ENCODE measurements at places on chromosomes 4 and X.

GRCh38 chr4:140704392-140704960 lies 51.7 kb downstream of the TBC1D9 start:
- no peak for DNase-seq
- peaks cover 20% of the 10 kb centered on the region for H3K4me1 ChIP-seq
- H3K27me3 ChIP-seq: no peaks in the 10 kb centered on the region
- no peak overlapping the region for H3K4me3 ChIP-seq
- no peak overlapping the region for H3K27ac ChIP-seq

DNA sequence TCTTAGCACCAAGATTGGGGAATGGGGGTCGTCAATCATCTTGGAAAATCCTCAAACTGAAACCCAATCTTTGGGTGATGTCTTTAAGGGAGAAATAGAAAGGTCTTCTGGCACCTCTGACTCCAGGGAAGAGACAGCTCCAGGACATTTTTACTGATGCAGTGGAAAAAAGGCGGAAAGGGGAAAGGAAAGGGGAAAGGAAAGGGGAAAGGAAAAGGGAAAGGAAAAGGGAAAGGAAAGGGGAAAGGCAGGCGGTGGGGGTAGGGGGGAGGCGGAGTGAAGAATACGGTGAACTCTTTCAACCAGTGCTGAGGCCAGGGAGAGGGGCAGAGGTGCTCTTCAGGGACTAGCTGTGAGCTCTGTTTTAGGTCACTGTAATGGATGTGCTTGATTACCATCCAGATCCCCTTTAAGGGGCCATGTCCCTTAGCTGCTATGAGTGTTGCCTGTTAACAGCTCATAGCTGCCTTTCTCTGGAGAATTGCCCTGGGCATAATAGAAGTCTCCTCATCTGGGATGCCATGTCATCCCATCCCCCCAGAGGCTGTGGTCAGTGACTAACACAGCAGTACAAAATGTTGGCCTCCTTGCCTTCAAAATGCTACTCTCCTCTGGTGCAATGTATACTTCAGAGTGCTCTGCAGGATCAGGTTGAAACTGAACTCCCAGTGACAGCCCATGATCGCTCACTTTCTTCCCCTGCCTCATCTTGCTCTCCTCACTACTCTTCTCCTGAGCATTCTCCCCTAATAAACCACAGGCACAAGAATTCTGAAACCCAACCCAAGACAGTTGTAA lies 92.4 kb upstream of the AP1S2 start:
- H3K27ac ChIP-seq: no peak overlapping the region
- no peaks in the 10 kb centered on the region for H3K4me1 ChIP-seq
- H3K36me3 ChIP-seq: no peaks in the 10 kb centered on the region
- H3K27me3 ChIP-seq: no peaks in the 10 kb centered on the region

- H3K4me1 ChIP-seq: no peaks in the 10 kb centered on the region
- no peak for DNase-seq
- H3K4me3 ChIP-seq: no peak overlapping the region
- no peaks in the 10 kb centered on the region for H3K27me3 ChIP-seq
- H3K27ac ChIP-seq: no peak overlapping the region
These were observed 192.8 kb downstream of the SLC7A11 start for GRCh38 chr4:138049355-138049754.

DNA sequence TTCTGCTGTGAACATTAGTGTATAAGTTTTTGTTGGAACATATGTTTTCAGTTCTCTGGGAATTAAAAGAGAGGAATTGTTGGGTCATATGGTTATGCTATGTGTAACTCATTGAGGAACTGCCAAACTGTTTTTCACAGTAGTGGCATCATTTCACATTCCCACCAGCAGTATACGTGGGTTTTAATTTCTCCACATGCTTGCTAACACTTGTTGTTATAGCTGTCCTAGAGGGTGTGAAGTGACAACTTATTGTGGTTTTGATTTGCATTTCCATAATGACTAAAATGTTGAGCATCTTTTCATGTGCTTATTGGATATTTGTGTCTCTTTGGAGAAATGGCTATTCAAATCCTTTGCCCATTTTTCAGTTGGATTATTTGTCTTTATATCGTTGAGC lies 13.7 kb downstream of the APELA start:
- no peak for DNase-seq
- H3K27ac ChIP-seq: no peak overlapping the region
- H3K4me1 ChIP-seq: no peaks in the 10 kb centered on the region
- no peaks in the 10 kb centered on the region for H3K27me3 ChIP-seq
- no peaks in the 10 kb centered on the region for H3K36me3 ChIP-seq

- no peak overlapping the region for H3K27ac ChIP-seq
- no peak for DNase-seq
- H3K4me1 ChIP-seq: no peaks in the 10 kb centered on the region
- H3K4me3 ChIP-seq: no peak overlapping the region
These were observed 25.8 kb downstream of the TEC start for GRCh38 chr4:48243887-48244286.

DNA sequence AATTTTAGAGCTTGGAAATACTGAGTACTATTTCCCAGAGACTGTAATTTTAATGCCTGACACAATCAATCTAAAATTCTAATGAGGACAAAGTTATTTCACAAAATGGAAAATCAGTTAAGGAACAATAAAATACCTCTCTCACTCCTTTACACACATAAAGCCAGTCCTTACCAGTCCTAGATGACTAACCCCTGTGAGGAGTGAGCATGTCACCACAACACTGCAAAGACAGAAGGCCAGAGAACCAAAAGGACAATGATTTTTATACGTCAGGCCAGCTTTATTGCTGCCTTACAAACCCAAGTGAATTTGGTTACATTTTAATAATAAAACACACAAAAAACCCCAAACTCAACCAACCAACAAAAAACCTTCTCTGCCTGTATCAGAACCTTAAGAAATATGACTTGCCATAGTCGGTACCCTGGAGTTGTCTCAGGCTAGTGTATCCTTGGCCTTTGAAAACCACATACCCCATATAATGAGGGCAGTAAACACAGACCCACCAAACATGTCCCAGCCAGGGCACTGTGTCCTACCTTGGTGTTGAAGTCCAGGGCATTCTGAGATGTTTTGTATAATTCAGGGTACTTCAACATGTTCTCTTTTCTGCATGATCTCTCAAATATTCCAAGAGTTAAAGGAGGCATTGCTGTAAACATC lies 57.6 kb downstream of the SHISA3 start:
- H3K4me3 ChIP-seq: no peak overlapping the region
- DNase-seq: no peak
- H3K4me1 ChIP-seq: no peaks in the 10 kb centered on the region
- H3K27ac ChIP-seq: no peak overlapping the region
- no peaks in the 10 kb centered on the region for H3K36me3 ChIP-seq
- H3K27me3 ChIP-seq: no peaks in the 10 kb centered on the region

GRCh38 chr4:8383451-8384160 lies 56.9 kb downstream of the ACOX3 start:
- H3K36me3 ChIP-seq: no peaks in the 10 kb centered on the region
- peaks cover 15% of the 10 kb centered on the region for H3K4me1 ChIP-seq
- no peak overlapping the region for H3K4me3 ChIP-seq
- H3K27me3 ChIP-seq: no peaks in the 10 kb centered on the region
- H3K27ac ChIP-seq: no peak overlapping the region

DNA sequence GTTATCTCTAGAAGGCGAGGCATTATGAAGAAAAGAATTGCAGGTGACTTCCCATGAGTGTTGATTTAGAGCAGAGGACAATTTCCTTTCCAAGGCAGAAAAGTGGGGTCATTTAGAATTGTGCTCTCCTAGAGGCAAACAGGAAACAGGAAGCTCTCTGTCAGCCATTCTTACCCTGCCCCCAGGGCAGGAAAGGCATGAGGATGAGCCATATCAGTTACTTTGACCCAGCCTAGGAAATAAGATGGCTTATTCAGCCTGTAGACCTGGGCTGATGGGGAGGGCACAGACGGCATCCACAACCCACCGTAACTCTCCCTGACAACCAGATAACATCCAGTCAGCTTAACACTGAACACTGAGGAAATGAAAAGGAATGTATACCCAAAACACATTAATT lies 88.8 kb upstream of the KDR start:
- no peak overlapping the region for H3K4me3 ChIP-seq
- H3K36me3 ChIP-seq: no peaks in the 10 kb centered on the region
- no peak overlapping the region for H3K27ac ChIP-seq
- no peaks in the 10 kb centered on the region for H3K27me3 ChIP-seq
- no peak for DNase-seq
- H3K4me1 ChIP-seq: no peaks in the 10 kb centered on the region

DNA sequence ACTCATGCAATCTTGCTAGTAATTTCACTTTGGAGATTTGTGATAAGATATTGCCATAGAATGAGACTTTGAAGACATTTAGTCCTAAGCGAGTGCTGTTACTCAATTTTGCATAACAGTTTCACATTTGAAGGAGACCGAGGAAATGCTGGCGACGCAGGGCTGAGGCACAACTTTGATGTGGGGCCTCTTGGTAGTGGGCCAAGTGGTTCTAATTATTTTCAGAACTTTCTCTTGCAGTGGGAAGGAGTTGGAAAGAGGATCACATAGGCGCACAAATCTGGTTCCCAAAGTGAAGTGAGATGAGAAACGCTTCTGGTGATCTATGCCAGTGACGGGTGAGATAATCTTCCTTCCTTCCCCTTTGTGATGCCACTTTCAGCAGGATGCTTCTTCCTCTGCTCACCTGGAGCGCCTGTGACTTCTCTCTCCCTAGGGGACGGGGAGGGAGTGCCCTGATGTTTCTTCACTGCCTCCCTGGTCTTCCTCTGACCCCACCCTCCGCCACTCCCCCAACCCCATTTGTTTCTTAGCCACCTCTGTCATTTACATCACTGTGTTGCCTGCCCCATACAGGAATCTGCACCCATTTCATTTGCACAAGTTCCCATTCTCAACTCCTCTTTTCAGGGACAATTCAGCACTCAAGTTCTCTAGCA lies 138.9 kb upstream of the MID1 start:
- no peak for DNase-seq
- no peaks in the 10 kb centered on the region for H3K27me3 ChIP-seq
- no peak overlapping the region for H3K4me3 ChIP-seq

- no peak overlapping the region for H3K27ac ChIP-seq
- no peaks in the 10 kb centered on the region for H3K27me3 ChIP-seq
- H3K4me1 ChIP-seq: no peaks in the 10 kb centered on the region
- H3K4me3 ChIP-seq: no peak overlapping the region
These were observed 1060.6 kb downstream of the STIM2 start for GRCh38 chr4:27921231-27921630.

GRCh38 chr4:61425315-61425714 lies 225.2 kb downstream of the ADGRL3 start:
- DNase-seq: no peak
- no peak overlapping the region for H3K27ac ChIP-seq
- H3K4me1 ChIP-seq: no peaks in the 10 kb centered on the region
- no peaks in the 10 kb centered on the region for H3K27me3 ChIP-seq

- H3K4me3 ChIP-seq: no peak overlapping the region
- no peaks in the 10 kb centered on the region for H3K4me1 ChIP-seq
- no peak overlapping the region for H3K27ac ChIP-seq
- DNase-seq: no peak
These were observed 40.8 kb downstream of the DLG3 start for GRCh38 chrX:70485466-70485865.

- H3K4me1 ChIP-seq: peaks cover 2% of the 10 kb centered on the region
- H3K36me3 ChIP-seq: no peaks in the 10 kb centered on the region
- H3K27me3 ChIP-seq: no peaks in the 10 kb centered on the region
These were observed 3.4 kb downstream of the OGT start for GRCh38 chrX:71536285-71536684.

DNA sequence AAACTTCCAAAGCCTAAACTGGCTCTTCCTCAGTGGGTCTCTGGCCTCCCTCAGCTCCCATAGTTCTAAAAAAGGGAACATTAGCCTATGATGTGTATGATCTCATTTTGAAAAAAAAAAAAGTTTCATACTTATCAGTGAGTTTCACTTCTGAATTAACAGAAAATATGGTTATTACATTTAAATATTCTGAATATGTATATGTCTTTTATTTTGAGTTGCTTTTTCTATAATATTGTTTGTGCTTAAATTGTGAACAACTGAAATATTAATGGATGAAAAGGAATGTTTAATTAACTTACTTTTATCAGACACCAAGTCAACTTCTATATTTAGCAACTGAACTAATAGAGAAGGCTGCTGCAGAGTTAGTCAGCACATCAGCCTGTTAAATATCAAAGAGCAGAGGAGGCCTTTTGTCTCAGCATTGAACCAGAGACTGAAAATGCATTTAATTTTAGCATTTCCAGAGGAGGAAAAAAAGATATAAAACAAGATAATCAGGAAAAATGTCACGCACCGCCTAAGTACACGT lies 20.4 kb upstream of the FHL1 start:
- DNase-seq: no peak
- H3K36me3 ChIP-seq: no peaks in the 10 kb centered on the region
- no peak overlapping the region for H3K4me3 ChIP-seq

DNA sequence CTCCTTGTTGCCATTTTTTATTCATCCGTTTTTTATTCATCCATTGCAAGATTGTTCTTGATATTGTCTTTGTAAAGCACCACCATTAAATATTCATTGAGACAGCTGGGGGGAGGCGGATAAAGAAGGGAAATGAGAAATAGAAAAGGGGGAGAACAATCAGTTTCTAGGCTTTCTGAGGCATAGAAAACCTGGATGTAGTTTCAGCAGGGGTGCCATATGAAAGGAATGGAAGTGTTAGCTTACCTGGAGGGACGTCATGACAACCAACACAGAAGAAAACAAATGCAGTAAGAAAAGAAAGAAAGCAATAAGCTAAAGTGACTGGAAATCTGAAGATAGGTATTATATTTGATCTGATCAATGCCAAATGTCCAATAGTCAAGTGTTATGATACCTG lies 276.1 kb downstream of the GASK1B start:
- no peak overlapping the region for H3K27ac ChIP-seq
- DNase-seq: no peak
- no peak overlapping the region for H3K4me3 ChIP-seq
- H3K27me3 ChIP-seq: no peaks in the 10 kb centered on the region

DNA sequence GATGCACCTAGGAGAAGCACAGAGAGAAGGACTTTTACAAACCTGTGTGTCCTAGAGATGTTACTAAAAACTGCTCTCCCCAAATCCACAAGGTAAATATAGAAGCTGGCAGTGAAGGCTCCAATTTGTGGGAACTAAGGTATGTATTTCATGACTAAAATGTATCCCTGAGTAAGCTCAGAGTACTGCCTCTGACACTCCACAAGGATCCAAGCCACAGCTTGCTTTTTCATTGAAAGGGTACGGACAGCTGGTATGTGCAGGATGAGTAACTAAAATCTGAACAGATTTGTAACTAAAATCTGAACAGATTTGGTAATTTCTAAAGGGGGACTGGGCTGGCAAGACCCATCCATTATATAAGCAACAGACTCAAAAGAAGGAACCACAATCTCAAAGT lies 187.6 kb downstream of the DCLK2 start:
- no peak for DNase-seq
- H3K4me3 ChIP-seq: no peak overlapping the region
- no peak overlapping the region for H3K27ac ChIP-seq
- no peaks in the 10 kb centered on the region for H3K4me1 ChIP-seq
- no peaks in the 10 kb centered on the region for H3K27me3 ChIP-seq

DNA sequence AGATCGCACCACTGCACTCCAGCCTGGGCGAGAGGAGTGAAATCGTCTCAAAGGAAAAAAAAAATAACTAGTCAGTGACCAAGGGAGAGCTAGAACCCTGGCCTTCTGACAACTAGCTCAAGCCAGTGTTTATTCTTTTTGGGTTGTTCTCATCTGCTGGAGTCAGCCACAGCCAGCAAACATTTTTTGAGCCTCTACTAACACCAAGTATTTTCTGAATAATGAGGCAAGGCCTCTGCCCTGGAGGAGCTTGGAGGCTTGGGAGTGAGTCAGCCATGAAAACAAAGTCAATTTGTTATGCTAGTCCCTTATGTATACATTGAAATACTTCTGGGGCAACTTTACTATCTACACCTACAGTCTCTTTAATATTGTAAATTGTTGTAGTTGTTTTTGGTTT lies 46.5 kb downstream of the TMA16 start:
- no peaks in the 10 kb centered on the region for H3K36me3 ChIP-seq
- H3K27me3 ChIP-seq: no peaks in the 10 kb centered on the region
- no peak overlapping the region for H3K4me3 ChIP-seq
- no peak overlapping the region for H3K27ac ChIP-seq
- DNase-seq: no peak

Data from ovary (tissue), 10 donors.